ENCODE measurements at places on chromosomes 7 and 10.
A peak's percentile ranks its signal among the peaks of the same experiment; 100 is the strongest.

DNA sequence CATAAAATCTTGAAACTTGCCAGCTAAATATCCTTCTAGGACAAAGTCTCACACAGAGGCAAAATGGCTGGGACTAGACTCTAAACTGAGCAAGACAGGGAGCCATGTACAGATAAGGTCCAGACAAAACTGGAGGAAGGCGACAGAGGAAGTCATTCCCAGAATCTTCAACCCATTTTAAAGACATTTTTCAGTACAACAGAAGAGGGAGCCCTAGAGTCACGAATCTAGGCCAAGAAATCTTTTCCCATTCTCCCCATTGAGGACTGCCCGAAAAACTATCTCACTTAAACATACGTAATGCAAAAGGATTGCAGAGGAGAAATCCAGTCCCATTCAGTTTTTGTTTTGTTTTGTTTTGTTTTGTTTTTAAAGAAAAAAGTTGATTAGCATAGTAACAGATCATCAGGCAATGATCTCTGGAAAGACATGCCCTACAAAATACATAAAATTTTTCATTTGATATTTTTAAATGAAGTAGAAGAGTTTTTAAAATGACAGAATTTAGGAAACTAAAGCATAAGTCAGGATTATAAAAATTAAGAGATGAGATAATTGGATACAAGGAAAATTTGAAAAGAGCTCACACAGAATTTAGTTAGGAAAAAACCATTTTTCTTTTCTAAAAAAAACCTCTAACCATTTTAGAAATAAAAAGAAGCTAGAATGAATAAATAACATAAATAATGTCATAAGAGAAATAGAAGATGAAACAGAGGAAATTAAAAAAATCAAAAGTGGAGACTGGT is 16.9 kb upstream of the PRF1 start:
- DNase-seq = no peak

GRCh38 chr10:69481305-69481704 is 30.0 kb downstream of the TSPAN15 start:
- DNase-seq = no peak

GRCh38 chr10:44382131-44382858 is 2.6 kb downstream of the CXCL12 start:
- no peak for DNase-seq

DNA sequence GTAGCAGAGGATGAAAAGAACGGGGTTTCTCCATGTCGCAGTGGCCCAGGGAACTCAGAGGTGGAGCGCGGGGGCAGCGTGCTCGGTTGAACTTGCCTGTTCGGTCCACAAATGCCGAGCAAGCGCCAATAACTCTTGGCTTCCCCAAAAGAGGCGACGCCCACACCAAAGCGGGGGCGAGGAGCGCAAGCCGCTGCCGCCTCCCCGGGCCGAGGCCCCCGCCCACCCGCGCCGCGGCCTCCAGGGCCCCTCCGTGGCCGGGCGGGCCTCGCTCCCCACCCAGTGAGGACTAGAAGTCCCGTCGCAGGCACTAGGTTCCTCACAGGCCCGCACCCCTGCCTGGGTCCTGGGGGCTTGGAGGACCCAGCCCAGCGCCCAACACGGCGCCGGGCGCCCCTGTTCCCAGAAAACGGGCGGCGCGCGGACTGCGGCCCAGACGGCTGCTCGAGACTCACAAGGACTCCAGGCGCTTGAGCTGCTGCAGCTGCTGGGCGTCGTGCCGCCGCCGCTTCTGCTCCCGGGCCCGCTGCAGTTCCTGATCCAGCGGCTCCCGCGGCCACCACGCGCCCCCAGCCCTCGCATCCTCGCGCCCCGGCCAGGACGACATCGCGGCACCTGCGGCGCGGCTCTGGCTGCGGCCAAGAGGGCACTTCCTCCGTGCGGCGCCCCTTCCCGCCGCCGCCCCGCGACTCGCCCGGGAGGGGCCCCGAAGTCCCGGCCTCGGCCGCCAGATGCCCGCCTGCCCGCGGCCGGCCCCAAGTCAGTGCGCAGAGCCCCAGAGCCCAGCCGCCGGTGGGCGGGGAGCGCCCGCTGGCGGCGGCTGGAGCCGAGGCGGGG is 14.6 kb upstream of the FKBP9 start:
- peak; percentile 21 for DNase-seq

- no peak for DNase-seq
These were observed 7.3 kb downstream of the ASL start for GRCh38 chr7:66082886-66083415.

DNA sequence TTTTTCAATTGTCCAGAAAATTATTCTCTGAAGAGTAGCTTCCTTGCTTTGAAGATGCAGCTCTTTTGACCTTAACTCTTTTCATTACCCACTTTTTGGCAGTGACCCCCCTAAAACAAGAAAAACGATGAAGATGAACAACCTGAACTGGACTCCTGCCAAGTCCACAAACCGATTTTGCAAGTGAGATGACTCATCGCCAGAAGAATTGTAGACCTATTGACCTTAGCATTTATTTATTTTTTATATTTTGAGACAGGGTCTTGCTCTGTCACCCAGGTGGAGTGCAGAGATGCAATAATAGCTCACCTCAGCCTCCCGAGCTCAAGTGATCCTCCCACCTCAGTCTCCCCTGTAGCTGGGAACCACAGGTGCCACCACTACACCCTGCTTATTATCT is 859.2 kb downstream of the GATA3 start:
- no peak for DNase-seq

GRCh38 chr7:95865716-95866371 is 93.5 kb downstream of the DYNC1I1 start:
- DNase-seq = no peak

DNA sequence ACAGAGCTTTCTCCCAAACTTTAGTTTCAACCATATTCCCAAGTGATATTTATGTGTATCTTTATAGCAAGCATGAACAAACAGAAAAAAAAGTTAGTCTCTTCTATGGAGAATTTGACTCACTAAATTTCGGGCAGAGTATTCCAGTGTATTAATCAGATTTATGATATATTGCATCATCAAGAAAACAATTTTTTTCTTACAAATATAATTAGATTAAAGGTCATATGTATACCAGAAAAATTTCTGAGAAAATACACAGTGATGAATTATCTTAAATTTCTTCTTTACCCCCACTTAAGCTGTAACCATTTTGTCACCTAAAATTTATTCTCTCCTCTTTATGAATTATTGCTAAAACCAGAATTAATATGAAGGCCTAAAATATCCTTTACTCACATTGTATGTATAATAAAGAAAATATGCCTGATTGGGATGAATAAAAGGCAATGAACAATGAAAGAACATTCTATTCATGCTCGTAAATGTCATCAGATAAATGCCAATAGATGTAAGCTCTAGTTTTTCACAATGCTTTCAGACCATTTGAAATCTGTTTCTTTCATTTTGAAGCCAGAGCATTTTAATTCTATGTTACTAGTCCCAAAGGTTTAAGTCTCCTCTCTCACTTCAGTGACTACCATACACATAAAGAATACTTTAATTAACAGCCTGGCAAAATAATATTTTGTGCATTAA is 192.1 kb downstream of the HGF start:
- no peak for DNase-seq

DNA sequence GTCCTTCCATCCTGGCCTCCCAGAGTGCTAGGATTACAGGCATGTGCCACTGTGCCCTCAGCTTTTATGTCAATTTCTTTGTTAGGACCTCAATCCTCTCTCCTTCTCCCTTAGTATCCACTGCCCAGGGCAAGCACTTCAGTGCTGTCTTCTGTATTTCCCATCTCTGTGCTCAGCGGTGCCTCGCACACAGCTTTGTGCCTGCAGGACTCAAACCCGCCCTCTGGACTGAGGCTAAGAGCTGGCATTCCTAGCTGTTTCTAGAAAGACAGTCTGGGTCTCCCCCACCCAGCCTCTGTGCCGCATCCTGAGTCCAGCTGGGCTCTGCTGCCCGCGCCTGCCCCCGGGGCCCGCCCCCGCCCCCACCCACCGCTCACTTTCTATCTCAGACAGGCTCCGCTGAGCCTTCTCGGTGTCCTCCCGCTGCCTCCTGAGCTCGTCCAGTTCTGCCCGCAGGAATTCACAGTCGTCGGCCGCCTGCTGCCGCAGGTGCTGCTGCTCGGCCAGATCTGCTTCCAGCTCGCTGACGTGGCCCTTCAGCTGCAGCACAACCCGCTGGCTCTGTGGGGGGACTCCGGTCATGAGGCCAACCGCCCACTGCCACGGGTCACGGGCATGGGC is 67.3 kb downstream of the SPDYE5 start:
- DNase-seq = no peak

GRCh38 chr7:142790555-142790954 is 19.8 kb downstream of the PRSS2 start:
- no peak for DNase-seq

- peak; percentile 11 for DNase-seq
These were observed 3.2 kb downstream of the IDI2 start for GRCh38 chr10:1022413-1022812.

GRCh38 chr10:13788711-13789447 is 202.1 kb downstream of the PRPF18 start:
- DNase-seq = no peak

DNA sequence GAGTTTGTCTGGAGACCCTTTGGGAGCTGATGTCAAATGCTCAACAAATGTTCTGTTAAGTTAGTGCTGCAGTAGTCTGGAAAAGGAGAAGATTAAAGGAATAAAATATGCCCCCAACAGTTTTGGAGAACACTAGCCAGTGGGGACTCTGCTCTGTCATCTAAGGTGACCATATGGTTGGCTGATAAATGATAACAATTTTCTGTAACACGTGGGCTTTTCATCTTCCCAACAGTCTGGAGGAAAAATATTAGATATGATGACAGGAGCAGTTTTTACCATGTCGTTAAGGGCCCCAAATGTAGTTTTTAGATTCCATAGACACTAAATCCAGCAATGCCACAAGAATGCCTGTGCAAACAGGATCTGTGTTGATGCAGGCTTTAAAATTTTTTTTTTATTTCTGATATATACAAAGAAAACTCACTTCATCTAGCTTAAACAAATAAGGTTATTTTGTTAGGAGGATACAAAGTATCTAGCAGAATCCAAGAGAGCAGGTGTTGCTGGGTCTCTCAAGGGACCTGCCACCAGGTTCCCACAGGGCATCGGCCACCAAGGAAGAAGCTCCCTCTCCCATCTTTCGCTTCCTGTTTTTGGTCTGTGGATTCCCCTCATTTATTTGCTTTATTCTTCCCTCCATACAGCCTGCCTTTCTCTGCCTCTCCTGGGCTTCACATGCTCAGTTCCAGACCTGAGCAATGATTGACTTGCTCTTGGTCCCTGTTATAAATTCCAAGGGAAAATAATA is 6.2 kb upstream of the CFAP58 start:
- DNase-seq = no peak

DNA sequence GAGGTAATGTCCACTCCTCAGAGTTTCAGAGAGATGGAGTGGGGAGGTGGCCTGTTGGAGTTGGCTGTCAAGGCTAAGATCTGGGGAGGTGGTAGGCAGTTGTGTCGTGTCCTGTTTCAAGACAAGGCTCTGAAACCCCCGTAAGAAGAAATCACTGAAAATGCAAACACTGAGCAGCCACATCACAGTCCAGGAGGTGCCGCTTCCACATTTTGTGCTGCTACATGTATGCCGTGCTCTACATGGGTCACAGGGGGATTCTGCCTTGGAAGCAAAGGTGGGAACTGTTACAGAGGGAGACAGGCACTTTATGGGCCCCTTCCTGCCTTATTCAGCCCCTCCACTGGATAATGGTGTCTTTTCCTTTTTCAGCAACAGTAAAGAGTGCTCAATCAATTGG is 11.9 kb downstream of the WDR91 start:
- no peak for DNase-seq

- DNase-seq = no peak
These were observed 423.0 kb downstream of the NEBL start for GRCh38 chr10:20474064-20474463.

DNA sequence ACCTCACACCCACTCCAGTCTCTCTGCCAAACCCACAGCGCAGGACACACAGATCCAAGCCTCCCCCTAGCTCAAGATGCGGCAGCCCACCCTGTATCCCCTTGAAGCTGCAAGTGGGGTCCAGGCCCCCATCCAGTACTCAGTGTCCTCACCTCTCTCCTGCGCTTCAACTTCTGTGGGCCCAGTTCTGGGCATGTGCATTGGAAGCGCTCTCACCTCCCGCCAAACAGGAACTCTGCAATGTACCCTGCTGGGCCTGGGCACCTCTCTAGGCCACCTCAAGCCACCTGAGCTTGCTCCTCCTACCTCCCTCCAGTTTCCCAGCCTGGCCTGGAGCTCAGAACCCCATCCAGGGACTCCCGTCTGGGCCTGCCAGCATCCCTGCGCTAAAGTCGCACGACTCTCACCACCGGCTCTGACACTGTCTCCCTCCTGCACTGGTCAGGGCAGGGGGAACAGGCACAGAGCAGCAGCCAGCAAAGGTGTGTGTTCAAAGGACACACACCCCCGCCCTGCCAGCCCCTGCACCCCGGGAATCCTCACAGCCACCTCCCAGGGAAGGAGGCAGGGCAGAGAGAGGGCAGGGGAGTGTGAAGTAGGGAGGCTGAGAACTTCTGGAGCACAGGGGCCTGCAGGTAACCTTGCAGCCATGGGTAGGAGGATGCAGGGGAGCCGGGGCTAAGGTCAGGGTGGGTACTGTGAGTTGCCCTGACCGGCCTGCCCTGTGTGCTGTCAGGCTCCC is 51.7 kb upstream of the MSMB start:
- DNase-seq = no peak

DNA sequence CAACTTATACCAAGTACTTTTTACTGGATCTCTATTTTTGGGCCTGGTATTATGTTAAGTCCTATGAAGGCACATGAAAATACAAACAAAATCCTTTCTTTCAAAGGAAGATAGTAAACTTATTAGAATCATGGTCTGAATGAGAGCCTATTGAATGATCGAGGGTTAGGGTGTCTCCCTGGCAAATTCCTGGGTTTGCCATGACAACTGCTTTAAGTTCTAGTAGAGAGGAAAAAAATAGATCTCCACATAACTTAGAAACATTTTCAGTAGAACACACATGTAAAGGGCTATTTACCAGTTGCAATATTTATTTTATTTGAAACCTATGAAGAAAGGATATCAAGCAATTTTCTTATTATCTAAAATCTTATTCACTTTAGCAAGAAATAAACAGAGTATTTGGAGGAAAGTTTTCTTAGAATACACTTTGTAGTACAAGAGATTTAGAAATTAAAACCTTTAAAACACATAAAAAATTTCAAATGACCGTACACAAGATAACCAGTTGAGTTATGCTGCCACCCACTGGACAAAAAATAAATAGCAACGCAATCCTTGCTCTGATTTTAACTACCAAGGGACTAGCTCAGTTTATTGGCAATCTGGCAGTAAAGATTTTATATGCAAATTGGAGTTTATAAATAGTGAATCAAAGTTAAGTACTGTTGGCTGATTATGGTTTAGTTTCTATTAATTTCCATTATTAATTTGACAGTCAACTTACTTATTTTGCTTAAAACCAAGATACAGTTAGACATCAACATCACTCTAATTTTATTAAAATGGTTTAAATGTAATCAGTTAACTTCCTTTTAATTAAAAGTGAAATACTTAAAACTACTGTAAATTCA is 33.9 kb downstream of the CACUL1 start:
- DNase-seq = no peak

Measured in nucleus accumbens (tissue), 56 donors.